ENCODE measurements at places on chromosomes 3 and 15.

DNA sequence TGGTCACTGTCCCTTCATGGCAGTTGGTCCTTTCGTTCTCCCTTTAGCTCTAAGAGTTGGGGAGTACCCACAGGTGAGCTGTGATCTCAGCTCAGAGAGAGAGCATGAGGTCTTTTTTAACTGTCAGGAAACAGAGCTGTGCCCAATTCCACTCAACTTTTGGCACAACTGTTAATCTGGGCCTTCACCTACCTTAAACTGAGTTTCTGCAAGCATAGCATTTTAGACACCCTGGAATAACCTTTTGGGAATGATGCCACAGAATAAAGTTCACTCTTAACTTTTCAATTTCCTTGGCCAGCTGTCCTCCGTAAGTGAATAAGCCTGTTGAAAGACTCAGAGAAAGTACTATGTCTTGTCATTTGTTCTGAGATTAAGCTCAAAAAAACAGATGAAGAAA is 35.9 kb downstream of the TUBGCP4 start:
- H3K4me1 ChIP-seq: no peaks in the 10 kb centered on the region
- DNase-seq: no peak
- H3K36me3 ChIP-seq: peaks cover 24% of the 10 kb centered on the region
- H3K4me3 ChIP-seq: no peak overlapping the region
- H3K27me3 ChIP-seq: no peaks in the 10 kb centered on the region

- no peak for DNase-seq
- no peak overlapping the region for H3K27ac ChIP-seq
- H3K4me3 ChIP-seq: no peak overlapping the region
- H3K27me3 ChIP-seq: no peaks in the 10 kb centered on the region
- H3K36me3 ChIP-seq: peaks cover 25% of the 10 kb centered on the region
These were observed 58.0 kb downstream of the ITPR1 start for GRCh38 chr3:4551051-4551711.

GRCh38 chr15:60557191-60557618 is 78.3 kb upstream of the ICE2 start:
- peaks cover 66% of the 10 kb centered on the region for H3K4me1 ChIP-seq
- peak overlapping the region; percentile 73 for H3K27ac ChIP-seq
- H3K27me3 ChIP-seq: no peaks in the 10 kb centered on the region
- no peak for DNase-seq
- peaks cover 35% of the 10 kb centered on the region for H3K36me3 ChIP-seq

DNA sequence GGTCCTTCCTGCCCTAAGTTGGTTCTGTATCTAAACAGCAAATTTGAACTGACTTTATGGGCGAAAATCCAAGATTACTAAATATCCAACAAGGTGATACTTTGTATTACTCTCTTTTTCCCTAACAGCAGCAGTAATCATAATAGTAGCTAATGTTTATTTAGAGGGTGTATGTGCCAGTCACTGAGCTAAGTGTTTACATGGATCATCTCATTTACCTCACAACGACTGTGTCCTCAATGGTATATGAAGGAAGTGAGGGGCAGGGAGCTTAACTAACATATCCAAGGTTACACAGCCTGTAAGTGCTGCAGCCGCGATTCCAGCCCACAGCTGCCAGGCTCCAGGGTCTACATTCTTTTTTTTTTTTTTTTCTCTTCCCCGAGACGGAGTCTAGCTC is 10.3 kb upstream of the LRRC34 start:
- H3K36me3 ChIP-seq: no peaks in the 10 kb centered on the region
- H3K4me3 ChIP-seq: no peak overlapping the region
- H3K27me3 ChIP-seq: peaks cover 3% of the 10 kb centered on the region
- no peaks in the 10 kb centered on the region for H3K4me1 ChIP-seq
- DNase-seq: no peak
- no peak overlapping the region for H3K27ac ChIP-seq

GRCh38 chr3:194067949-194068362 is 68.0 kb upstream of the HES1 start:
- DNase-seq: no peak
- no peak overlapping the region for H3K27ac ChIP-seq
- H3K4me1 ChIP-seq: peaks cover 10% of the 10 kb centered on the region
- H3K27me3 ChIP-seq: peaks cover 28% of the 10 kb centered on the region
- H3K4me3 ChIP-seq: no peak overlapping the region

DNA sequence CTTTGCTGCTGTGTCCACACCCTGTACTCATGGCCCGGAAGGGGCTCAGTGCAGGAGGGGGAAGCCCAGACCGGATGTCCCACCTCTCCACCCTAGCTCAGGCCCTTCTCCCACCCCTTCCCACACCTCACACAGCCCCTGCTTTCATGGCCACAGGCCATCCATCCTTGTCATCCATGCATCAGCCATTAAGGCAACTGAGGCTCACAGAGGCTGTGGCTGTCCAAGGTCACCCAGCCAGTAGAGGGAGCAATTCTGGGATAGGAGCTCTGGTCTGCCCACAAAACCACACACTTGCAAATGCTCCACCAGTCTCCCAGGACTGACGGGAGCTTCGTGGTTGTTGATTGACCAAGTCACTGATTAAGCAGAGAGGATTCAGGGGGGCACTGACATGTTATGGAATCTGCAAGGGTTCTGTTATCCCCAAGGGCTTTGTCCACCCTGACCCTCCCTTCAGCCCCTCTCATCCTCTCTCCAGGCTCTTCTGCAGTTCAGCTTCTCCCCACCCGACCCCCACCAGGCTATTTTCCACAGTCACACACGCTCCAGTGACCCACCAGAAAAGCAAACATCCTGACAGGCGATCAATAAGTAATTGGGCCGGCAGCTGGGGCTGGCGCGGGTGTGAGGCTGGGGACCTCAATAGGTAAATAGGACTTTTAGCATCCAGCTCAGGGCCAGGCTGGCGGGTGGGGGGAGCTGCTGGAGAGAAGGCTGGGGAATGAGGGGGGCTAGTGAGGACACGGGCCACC is 15.1 kb downstream of the LINGO1 start:
- no peaks in the 10 kb centered on the region for H3K27me3 ChIP-seq
- H3K4me1 ChIP-seq: no peaks in the 10 kb centered on the region
- no peak overlapping the region for H3K27ac ChIP-seq
- DNase-seq: no peak

GRCh38 chr3:58072052-58072762 is 64.0 kb downstream of the FLNB start:
- no peaks in the 10 kb centered on the region for H3K27me3 ChIP-seq
- no peak overlapping the region for H3K4me3 ChIP-seq
- DNase-seq: no peak

GRCh38 chr15:100106732-100107131 is 235.0 kb downstream of the ADAMTS17 start:
- no peak for DNase-seq
- H3K27me3 ChIP-seq: no peaks in the 10 kb centered on the region
- no peak overlapping the region for H3K27ac ChIP-seq
- no peak overlapping the region for H3K4me3 ChIP-seq
- peaks cover 19% of the 10 kb centered on the region for H3K4me1 ChIP-seq

DNA sequence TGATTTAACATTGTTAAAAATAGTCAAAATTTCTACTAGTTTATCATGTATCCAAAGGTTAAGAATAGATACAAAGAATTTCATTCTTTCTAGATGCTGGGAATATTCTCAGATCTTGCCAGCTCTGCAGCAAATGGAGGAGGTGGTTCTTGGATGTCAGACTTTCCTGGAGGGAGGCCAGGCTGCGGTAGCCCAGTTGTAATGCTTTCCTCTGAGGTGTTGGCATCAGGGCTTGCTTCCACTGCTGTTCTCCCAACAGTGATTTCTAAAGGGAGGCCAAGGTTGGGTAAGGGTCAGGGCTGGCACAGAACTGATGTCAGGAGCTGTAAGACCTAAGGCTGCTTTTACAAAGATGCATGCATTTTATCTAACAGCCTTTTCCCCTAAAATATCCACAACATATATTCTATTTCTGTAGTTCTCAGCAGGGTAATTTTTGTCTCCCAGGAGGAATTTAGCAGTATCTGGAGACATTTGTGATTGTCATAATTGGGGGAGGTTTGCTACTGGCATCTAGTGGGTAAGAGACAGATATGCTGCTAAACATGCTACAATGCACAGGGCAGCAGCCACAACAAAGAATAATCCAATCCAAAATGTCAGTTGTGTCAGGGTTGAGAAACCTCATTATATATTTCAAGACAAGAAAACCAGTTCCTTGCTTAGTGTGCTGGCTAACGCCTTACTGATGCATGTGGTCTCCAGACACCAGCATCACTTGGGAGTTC is 42.0 kb upstream of the SPTSSB start:
- peaks cover 8% of the 10 kb centered on the region for H3K27me3 ChIP-seq
- H3K27ac ChIP-seq: no peak overlapping the region
- H3K4me1 ChIP-seq: peaks cover 2% of the 10 kb centered on the region
- no peak for DNase-seq

GRCh38 chr15:39283531-39283930 is 297.3 kb upstream of the THBS1 start:
- DNase-seq: no peak
- peaks cover 36% of the 10 kb centered on the region for H3K27me3 ChIP-seq
- no peaks in the 10 kb centered on the region for H3K4me1 ChIP-seq
- H3K27ac ChIP-seq: no peak overlapping the region
- no peaks in the 10 kb centered on the region for H3K36me3 ChIP-seq
- H3K4me3 ChIP-seq: no peak overlapping the region

- H3K36me3 ChIP-seq: no peaks in the 10 kb centered on the region
- H3K27me3 ChIP-seq: peaks cover 5% of the 10 kb centered on the region
- no peak for DNase-seq
- H3K27ac ChIP-seq: no peak overlapping the region
These were observed 139.0 kb upstream of the NECTIN3 start for GRCh38 chr3:110932567-110932966.

DNA sequence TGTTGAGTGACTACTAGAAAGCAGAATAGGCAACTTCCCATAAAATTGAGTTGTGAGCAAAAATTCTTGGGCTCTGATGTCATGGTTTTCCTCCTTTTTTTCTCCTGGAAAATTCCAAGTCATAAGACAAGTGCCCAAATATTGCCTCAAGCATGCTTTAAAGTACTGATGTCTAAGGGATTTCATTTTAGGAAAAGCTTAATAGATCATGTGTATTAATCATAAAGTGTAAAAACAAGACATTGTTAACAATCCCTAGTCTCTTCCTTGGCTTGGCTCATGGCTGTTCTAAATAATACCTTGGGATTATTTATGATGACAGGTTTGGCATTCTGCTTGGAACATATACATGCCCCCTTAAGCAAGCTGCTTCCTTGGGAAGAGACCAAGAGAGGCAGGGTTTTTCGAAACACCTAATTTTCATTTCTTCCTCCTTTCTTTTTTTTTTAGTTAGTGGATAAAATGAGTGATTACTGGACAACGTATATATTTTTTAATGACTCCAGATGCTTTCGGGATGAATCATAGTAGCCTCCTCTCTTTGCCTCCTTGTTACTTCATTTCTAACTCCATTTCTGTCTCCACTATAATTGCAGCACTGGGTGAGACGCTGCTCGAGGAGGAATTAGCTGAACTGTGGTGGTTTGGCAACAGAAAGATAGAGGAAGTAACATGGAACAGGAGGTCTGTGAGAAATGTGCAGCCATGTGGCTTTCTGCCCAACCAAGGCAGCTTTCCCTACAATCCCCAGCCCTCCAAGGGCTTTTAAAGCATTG is 104.9 kb downstream of the TPRG1 start:
- no peak overlapping the region for H3K27ac ChIP-seq
- no peak overlapping the region for H3K4me3 ChIP-seq
- H3K36me3 ChIP-seq: peaks cover 1% of the 10 kb centered on the region
- no peaks in the 10 kb centered on the region for H3K27me3 ChIP-seq

- no peak for DNase-seq
- H3K4me1 ChIP-seq: peaks cover 46% of the 10 kb centered on the region
- H3K27ac ChIP-seq: no peak overlapping the region
- H3K36me3 ChIP-seq: peaks cover 2% of the 10 kb centered on the region
- H3K4me3 ChIP-seq: no peak overlapping the region
These were observed 126.3 kb downstream of the TNIK start for GRCh38 chr3:171333784-171334464.

- no peaks in the 10 kb centered on the region for H3K36me3 ChIP-seq
- DNase-seq: peak; percentile 27
- peaks cover 6% of the 10 kb centered on the region for H3K27me3 ChIP-seq
These were observed 62.7 kb downstream of the EOMES start for GRCh38 chr3:27659279-27660021.

- H3K36me3 ChIP-seq: peaks cover 42% of the 10 kb centered on the region
- H3K27me3 ChIP-seq: no peaks in the 10 kb centered on the region
These were observed 341.5 kb downstream of the FOXP1 start for GRCh38 chr3:71241981-71242560.

- no peak for DNase-seq
- no peak overlapping the region for H3K4me3 ChIP-seq
- no peaks in the 10 kb centered on the region for H3K36me3 ChIP-seq
- no peaks in the 10 kb centered on the region for H3K4me1 ChIP-seq
- H3K27ac ChIP-seq: no peak overlapping the region
These were observed 121.1 kb upstream of the PLAAT1 start for GRCh38 chr3:193119926-193120325.

DNA sequence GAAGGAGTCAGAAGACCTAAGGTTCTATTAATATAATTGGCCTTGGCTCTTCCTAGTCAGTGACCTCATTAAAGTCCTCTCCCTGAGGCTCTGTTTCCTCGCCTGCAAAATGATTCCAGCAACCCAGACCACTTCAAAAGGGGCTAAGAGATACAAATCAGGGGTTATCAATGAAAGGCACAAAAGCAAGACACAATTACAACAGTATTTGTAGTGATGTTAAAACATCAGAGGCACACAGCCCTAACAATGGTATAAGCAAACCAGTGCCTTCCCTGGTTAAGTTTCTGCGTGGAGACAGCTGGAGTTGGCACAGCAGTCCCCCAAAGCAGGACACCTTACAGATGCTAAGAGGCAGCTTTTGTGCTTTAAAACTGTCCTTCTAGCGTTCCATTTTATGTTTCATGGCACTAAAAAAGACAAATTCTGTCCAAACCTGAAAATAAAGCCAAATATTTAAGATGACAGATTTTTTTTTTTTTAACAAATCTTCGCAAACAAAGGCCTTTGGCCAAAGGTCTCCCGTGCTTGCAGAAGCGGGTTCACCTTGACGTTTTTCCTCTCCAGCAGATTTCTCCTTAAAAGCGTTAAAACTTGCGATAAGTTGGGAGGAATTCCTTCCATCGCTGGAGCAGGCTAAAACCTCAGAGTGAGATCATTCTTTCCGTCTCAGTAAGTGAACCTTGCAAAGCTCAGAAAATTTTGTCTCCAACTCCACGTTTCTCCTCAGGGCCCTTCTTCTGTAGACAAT is 999 bp downstream of the ZNF280D start:
- H3K4me1 ChIP-seq: peaks cover 37% of the 10 kb centered on the region
- no peaks in the 10 kb centered on the region for H3K27me3 ChIP-seq
- H3K4me3 ChIP-seq: peak overlapping the region; percentile 97

DNA sequence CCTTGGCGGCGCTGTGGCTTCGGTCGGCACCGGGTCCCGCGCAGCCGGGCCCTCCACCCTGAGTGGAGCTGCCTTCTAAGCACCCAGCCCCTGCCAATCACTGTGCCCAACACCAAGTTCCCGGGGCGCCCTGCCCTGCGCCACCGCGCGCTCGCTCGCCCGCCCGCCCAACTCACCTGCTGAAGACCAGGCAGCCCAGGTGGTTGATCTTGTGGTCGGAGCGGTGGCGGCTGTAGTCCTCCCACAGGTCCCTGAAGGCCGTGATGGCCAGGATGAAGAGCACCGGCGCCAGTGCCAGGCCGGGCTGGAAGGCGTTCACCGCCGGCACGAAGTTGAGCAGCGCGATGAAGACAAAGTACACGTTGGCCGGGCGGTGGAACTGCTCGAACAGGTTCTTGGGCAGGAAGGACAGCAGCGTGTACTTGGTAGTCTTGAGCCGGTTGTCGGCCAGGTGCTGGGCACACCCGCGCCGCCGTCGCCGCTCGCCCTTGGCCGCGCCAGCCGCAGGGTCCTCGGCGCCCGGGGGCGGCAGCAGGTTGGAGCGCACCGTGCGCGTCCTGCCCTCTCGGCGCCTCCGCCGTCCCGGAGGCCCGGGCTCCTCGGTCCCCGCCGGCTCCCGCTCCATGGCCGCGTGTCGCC is 536 bp downstream of the ATP10A start:
- DNase-seq: peak; percentile 55
- peak overlapping the region; percentile 94 for H3K27ac ChIP-seq
- H3K36me3 ChIP-seq: peaks cover 34% of the 10 kb centered on the region
- peak overlapping the region; percentile 93 for H3K4me3 ChIP-seq
- peaks cover 35% of the 10 kb centered on the region for H3K4me1 ChIP-seq

Data from activated naive CD8-positive, alpha-beta T cell treated with anti-CD3 and anti-CD28 coated beads for 36 hours (primary cell).